Left ventricle myocardium superior (tissue), 1 donor: ENCODE measurements at places on chromosomes 5 and 9. TPM values are rescaled to one million over a fixed set of nuclear protein-coding genes. Genes with fewer than 3 reads are reported as not detected.

Gene F2RL2
- total RNA-seq, result 0.27 TPM

Gene PCDHA9
- not detected for total RNA-seq

Gene TRIM36
- 0.50 TPM for total RNA-seq

GRCh38 chr5:57258943-57259342 lies 85.1 kb downstream of the GPBP1 start:
- no peak for DNase-seq

Gene SLCO6A1
- total RNA-seq, result not detected

Gene CER1
- not detected for total RNA-seq
